Parietal lobe (tissue), 2 donors: ENCODE measurements at places on chromosomes 1 and 21. TPM values are rescaled to one million over a fixed set of nuclear protein-coding genes. Genes with fewer than 3 reads are reported as not detected.

Gene TSPAN1
- not detected for total RNA-seq

Gene ESRRG
- total RNA-seq = 8.1 TPM

Gene SHE
- total RNA-seq = 1.3 TPM

Gene ZNF593OS
- total RNA-seq = not detected

Gene TSPEAR
- total RNA-seq = not detected

Gene PDC
- not detected for total RNA-seq

Gene RAB4A
- total RNA-seq = 36.0 TPM

Gene PKP1
- not detected for total RNA-seq

Gene RGS2
- total RNA-seq = 19.4 TPM

Gene PRAMEF6
- not detected for total RNA-seq

Gene FCRL6
- not detected for total RNA-seq

Gene TIE1
- 15.7 TPM for total RNA-seq

Gene FMO1
- total RNA-seq = 3.1 TPM

Gene KIFAP3
- 239 TPM for total RNA-seq

Gene VAV3
- total RNA-seq = 5.9 TPM

Gene TNNT2
- not detected for total RNA-seq

Gene C1QC
- total RNA-seq = 6.6 TPM

Gene NBPF26
- 26.3 TPM for total RNA-seq

Gene DNASE2B
- not detected for total RNA-seq

Gene RSPH1
- total RNA-seq = 0.94 TPM

Gene NMNAT2
- total RNA-seq = 73.2 TPM

Gene CD1D
- total RNA-seq = 0.94 TPM

Gene HYI
- 50.1 TPM for total RNA-seq

Gene HJV
- total RNA-seq = not detected

Gene C1QTNF12
- not detected for total RNA-seq

Gene LCE1C
- total RNA-seq = not detected

Gene RNU1-2
- under 0.01 TPM for total RNA-seq

Gene SFN
- total RNA-seq = 0.63 TPM

Gene SGIP1
- 158 TPM for total RNA-seq

Gene CDA
- not detected for total RNA-seq

Gene FUBP1
- total RNA-seq = 495 TPM

Gene SLAMF6
- not detected for total RNA-seq

Gene IL22RA1
- total RNA-seq = not detected

Gene LCE3E
- total RNA-seq = not detected

Gene KCNJ9
- 14.7 TPM for total RNA-seq

Gene CDC7
- 21.0 TPM for total RNA-seq

Gene S100B
- 9.4 TPM for total RNA-seq

Gene INKA2
- 2.8 TPM for total RNA-seq

Gene TAS1R3
- 1.6 TPM for total RNA-seq

Gene TAS1R1
- not detected for total RNA-seq

Gene SLC35F3
- 1.9 TPM for total RNA-seq

Gene HAO2
- total RNA-seq = not detected

Gene KIAA0040
- 1.3 TPM for total RNA-seq

Gene KRTAP21-2
- total RNA-seq = not detected
